Activated naive CD8-positive, alpha-beta T cell treated with anti-CD3 and anti-CD28 coated beads for 36 hours (primary cell): ENCODE measurements at places on chromosomes 16 and 17. TPM values are rescaled to one million over a fixed set of nuclear protein-coding genes. Genes with fewer than 3 reads are reported as not detected.

DNA sequence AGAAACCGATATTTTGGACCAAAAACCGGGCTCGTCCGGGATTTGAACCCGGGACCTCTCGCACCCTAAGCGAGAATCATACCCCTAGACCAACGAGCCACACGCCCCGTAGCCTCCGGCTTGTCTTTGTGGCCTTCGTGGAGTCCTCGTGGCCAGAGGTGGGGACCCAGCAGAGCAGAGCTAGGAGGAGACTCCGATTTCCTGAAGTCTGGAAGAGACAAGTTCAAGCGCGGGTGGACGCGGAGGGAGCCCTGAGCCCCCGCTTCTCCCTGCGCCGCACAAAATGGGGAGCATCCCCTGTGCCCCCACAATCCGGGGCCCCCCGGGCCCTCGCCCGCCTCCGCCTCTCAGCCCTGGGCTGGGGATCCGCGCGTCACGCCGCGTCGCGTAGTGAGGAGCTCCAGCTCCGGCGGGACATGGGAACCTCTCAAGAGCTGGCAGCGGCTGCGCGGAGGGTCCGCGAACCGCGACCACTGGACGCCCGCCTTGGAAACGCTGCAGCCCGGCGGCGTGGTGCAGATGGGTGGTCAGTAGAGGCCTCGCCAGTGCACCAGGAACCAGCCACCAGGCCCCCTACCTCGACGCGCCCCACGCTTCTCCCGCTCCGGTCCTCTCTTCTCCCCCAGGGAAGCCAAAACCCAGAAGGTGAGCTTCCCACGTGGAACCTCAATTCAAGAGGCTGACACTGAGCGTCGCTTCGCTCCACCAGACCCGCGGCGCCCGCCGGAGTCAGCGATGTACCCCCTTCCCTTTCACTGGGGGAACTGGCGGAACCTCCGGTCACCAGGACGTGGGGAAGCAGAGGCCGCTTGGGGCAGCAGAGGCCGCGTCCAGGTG lies 5.2 kb upstream of the OR1F1 start:
- H3K27ac ChIP-seq: peak overlapping the region; percentile 88
- H3K27me3 ChIP-seq: peaks cover 90% of the 10 kb centered on the region
- H3K4me1 ChIP-seq: peaks cover 24% of the 10 kb centered on the region
- peaks cover 8% of the 10 kb centered on the region for H3K36me3 ChIP-seq

DNA sequence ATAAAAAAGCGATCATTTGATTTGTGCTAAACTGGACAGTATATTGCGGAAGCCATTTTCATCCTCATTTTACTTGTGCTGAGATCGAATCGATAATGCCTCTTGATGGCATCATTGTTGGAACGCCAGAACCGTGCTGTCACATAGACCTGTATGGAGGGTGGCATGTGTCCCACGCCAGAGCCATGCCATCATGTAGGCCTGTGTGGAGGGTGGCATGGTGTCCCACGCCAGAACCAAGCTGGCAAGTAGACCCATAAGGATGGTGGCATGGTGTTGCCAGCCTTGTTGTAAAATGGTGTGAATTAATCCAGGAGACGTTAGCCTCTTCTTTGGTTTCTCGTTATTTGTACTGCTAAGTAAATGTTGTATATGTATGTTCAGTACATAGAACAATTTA lies 222.7 kb upstream of the CHMP6 start:
- H3K27ac ChIP-seq: no peak overlapping the region
- peaks cover 48% of the 10 kb centered on the region for H3K4me1 ChIP-seq
- H3K4me3 ChIP-seq: no peak overlapping the region
- H3K27me3 ChIP-seq: no peaks in the 10 kb centered on the region
- H3K36me3 ChIP-seq: peaks cover 32% of the 10 kb centered on the region

GRCh38 chr16:51328733-51329132 lies 177.7 kb upstream of the SALL1 start:
- H3K4me1 ChIP-seq: no peaks in the 10 kb centered on the region
- no peak for DNase-seq
- H3K36me3 ChIP-seq: no peaks in the 10 kb centered on the region

DNA sequence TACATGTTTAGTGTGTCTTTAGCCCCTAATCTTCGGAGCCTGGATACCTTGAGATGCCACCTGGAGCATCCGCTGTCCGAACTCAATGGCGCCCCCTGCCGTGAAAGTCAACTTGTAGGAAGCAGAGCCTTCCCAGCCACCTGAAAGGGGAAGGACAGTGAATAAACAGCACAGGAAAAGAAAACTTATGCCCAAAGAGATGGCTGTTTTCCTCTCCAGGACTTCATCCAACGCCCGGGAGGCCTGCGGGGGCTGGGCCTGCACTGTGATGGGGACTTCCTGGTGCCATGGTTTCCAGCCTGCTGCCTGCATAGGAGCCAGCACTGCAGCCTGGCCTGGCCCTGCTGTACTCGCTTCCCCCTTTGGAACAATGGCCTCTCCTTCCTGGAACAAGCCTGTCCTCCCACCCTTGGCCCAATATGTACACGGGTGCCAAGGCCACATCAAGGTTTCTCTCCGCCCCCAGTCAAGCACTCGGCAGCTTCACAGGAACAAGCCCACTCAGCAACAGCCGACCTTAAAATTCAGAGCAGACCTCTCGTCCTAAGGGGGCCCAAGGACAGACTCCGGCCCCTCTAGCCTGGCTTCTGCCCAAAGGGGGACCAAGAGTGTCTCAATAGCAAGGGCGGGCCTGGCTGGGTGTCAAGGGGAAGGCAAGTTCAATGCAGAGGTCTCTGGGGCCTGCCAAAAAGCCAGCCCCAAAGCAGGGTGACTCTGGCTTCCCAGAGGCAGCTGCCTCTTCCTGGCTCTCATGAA lies 4.5 kb upstream of the UNC13D start:
- peak overlapping the region; percentile 52 for H3K27ac ChIP-seq
- H3K27me3 ChIP-seq: no peaks in the 10 kb centered on the region
- H3K36me3 ChIP-seq: peaks cover 6% of the 10 kb centered on the region

DNA sequence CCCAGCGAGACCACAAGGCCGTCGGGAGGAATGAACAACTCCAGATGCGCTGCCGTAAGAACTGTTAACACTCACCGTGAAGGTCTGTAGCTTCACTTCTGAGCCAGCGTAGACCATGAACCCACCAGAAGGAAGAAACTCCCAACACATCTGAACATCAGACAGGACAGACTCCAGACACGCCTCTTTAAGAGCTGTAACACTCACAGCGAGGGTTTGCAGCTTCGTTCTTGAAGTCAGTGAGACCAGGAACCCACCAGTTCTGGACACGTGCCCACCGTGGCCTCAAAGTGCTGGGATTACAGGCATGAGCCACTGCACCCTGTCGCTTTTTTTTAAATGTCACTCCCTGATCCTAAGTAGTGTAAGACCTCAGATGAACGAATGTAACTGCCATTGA lies 17.3 kb downstream of the KPNA2 start:
- H3K27ac ChIP-seq: no peak overlapping the region
- peaks cover 6% of the 10 kb centered on the region for H3K4me1 ChIP-seq
- no peak for DNase-seq
- H3K4me3 ChIP-seq: no peak overlapping the region
- no peaks in the 10 kb centered on the region for H3K36me3 ChIP-seq
- peaks cover 3% of the 10 kb centered on the region for H3K27me3 ChIP-seq

Gene SPN
- total RNA-seq: 122 TPM

Gene SLC5A10
- total RNA-seq: not detected
